ENCODE measurements at places on chromosomes 7 and 10.
A peak's percentile ranks its signal among the peaks of the same experiment; 100 is the strongest.

DNA sequence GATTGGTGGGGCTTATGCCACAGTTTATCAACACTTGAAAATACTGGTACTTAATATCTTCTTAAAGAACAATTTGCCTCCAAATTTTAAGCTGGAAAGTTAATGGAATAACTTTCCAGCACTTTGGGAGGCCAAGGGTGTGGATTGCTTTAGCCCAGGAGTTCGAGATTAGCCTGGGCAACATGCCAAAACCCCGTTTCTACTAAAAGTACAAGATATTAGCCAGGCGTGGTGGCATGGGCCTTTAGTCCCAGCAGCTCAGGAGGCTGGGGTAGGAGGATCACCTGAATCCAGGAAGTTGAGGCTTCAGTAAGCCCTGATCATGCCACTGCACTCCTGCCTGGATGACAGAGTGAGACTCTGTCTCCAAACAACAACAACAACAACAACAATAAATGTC, 56.0 kb downstream of the PRF1 start:
- DNase-seq, result no peak

GRCh38 chr7:101330011-101330484, 8.4 kb upstream of the IFT22 start:
- no peak for DNase-seq

DNA sequence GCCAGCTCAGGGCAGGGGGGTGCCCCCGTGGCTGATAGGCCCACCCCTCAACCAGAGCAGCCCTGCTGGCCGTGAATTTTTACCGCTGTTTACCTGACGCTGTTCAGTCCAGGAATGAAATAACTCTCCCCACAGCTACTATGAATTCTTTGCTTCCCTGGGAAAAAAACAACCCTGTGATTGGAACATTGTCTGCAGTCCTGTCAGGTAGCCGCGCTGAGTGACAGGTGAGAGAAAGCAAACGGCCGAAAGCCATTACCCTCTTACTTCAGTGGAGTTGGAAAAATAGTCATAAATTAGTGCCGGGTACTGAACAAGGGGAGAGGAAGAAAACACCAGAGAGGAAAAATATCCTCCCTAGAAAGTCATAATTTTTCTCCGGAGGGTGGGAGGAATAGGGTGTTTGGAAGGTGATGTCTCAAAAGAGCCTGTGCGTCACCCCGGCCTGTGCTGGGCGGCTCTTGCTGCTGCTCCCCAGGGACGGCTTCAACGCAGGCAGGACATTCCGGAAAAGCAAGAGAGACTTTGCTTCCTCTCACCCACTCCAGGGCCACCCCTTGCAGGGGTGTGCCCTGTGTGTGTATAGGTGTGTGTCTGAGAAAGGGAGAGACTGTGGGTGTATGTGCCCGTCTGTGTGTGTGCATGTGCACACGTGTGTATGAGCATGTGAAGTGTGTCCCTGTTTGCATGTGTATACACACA, 69.0 kb downstream of the CDH23 start:
- no peak for DNase-seq

- DNase-seq, result no peak
These were observed 15.0 kb upstream of the CRPPA start for GRCh38 chr7:16436306-16436705.

DNA sequence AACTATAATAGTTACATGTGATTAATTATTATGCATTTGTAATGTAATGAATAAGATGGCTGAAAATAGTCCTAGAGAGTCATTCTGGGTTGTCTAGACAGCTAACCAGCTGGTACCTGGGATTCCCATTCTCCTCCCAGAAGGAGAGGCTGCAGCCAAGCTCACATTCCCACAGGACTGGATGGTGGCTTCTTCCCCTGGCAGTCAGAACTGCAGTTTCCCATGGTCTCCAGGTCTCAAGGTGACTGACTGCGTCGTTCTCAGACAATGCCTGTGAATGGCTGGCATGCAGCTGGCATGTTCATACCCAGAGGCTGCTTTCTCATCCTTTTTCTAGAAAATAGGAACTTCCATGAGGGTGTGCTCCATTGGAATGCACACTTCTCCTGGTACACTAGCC, 21.3 kb downstream of the TAS2R16 start:
- DNase-seq, result no peak

- no peak for DNase-seq
These were observed 21.3 kb upstream of the FXYD4 start for GRCh38 chr10:43350156-43350555.

DNA sequence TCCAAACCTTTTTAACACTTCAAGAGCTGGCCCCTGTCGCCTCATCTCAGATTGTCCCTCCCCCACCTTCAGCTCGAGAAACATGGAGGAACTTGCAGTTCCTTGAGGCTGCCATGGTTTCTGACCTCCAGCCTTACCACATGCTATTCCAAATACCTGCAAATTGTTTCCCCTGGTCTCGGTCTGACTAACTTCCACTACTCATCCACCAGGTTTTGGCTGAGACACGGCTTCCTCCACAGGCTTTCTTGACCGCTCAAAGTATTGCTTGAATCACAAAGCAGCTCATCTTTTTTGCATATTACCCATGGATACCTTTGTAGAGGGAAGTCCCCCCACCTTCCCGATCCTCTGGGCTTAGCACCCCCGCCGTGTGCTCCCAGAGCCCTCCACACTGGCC, 5.2 kb upstream of the SAMD8 start:
- DNase-seq, result no peak

- peak; percentile 31 for DNase-seq
These were observed 116.0 kb upstream of the PDLIM1 start for GRCh38 chr10:95406651-95407280.

GRCh38 chr7:42186151-42186550, 50.9 kb downstream of the GLI3 start:
- DNase-seq, result no peak

GRCh38 chr10:88081457-88082054, 218.1 kb downstream of the PTEN start:
- no peak for DNase-seq

DNA sequence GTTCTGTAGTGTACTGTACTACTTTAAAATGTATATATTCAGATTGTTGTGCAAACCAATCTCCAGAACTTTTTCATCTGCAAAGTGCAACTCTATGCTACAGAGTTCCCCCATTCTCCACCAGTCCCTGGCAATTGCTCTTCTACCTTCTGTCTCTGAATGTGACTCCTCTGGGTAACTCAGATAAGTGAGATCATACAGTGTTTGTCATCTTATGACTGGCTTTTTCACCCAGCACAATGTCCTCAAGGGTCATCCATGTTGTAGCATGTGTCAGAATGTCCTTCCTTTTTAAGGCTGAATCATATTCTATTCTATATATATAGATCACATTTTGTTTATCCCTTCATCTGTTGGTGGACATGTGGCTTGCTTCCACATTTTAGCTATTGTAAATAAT, 10.8 kb downstream of the SLIT1 start:
- DNase-seq, result no peak

- no peak for DNase-seq
These were observed 288.1 kb upstream of the PRKCQ start for GRCh38 chr10:6868036-6868725.

- no peak for DNase-seq
These were observed 267.7 kb upstream of the SEMA3A start for GRCh38 chr7:84462259-84462658.

DNA sequence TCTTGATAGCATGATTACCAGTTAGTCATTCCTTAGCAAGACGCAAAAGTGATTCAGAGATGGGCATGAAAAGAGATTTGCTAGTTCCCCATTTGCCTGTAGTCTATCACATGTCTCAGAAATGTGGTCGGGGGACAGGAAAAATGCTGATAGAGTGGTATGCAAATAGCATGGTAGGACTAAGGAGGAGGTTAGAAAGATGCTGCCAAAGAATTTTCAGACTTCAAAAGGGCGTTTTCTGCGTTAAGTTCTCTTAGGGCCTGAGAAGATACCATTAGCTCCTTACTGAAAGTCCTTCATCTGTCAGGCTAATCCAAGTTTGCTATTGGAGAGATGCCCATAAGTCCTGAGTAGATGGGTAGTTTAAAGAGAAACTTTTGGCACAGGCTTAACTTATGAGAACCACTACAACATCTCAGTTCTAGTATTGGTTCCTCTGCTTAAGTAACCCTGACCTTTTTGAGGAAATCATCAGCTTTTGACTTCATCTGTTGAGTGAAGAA, 2.7 kb downstream of the CALD1 start:
- DNase-seq, result peak; percentile 47

All from LHCN-M2 (cell line).